WERI-Rb-1 (cell line): ENCODE measurements at places on chromosomes 7 and 10.

- DNase-seq, result no peak
These were observed 8.0 kb downstream of the CCDC71L start for GRCh38 chr7:106652909-106653308.

GRCh38 chr7:13832346-13832745 lies 157.1 kb downstream of the ETV1 start:
- DNase-seq, result no peak

DNA sequence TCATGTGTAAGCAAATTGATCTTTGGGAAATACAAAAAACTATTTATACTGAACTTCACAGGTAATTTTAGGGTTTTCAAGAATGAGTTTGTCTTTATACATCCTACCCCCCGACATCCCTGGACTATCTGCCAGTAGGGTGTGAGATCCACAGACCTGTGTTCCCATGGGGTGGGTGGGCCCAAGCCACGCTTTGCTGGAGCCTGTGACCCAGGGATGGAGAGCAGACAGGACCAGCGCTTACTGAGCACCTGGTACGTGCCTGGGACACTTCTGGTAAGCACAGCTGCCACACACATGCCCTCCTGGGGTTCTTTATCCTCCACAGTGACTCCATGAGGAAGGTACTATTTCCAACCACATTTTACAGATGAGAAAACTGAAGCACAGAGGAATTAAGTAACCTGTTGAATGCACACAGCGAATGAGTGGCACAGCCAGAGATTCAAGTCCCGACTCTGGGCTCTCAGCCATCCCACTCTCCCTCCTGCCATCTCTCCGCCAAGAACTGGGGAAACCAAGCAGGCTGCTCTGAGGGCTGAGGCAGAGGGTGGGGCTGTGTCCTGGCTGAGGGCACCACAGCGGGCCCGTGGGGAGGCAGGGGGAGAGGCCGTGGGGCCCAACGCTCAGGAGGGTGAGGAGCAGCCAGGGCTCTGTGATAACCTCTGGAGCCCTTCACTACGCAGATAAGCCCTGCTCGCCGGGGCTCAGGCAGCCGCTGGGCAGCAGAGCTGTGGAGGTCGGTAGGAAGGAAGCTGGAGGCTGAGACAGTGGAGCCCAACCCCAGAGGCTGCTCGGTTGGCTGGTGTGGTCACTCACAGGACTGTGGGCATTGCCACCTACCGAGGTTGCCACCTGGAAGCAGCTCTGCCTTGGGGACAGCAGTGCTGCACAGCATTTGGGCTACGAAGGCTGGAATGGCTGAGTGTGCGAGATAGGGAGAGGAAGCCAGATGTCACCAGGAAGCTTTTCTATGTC lies 124.2 kb downstream of the ARHGAP22 start:
- no peak for DNase-seq

DNA sequence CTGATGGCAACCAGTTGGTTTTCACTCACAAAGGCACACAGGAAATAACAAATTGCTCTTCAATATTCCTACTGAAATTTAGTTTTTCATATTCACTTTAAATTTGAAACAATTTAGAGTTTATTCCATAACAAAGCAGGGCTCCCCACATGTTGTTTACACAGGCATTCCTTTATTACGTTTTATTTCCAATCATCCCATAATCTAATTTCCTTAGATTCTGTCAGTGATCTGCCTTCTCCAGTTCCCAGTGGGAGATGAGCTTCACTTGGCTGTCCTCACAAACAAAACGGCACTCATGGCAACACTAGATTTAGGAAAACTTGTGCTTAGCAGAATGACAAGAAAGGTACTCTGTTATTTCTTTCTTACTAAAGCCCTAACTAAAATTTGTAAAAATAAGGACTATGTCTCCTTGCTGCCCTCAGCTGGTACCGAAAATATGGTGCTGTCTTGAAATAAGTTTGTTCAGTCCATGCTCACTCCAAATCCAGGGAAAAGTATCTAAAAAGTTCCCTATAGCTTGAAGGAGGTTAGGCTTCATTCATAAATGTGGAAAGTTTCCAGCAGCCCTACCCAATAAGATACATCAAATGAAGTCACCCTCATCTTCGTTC lies 23.0 kb downstream of the PHYH start:
- no peak for DNase-seq

- DNase-seq, result peak; percentile 55
These were observed 36.9 kb upstream of the FAM20C start for GRCh38 chr7:155469-155900.

GRCh38 chr7:45606050-45606449 lies 31.9 kb downstream of the ADCY1 start:
- DNase-seq, result no peak
